Fibroblast of villous mesenchyme (primary cell): ENCODE measurements at places on chromosomes 7 and 10.

- no peak for DNase-seq
Observed at GRCh38 chr10:74743401-74743800, 83.0 kb upstream of the KAT6B start.

- DNase-seq, result no peak
Observed at GRCh38 chr7:24608504-24608903, 35.3 kb downstream of the PALS2 start.

GRCh38 chr10:101762736-101763135 is 13.2 kb downstream of the FGF8 start:
- DNase-seq, result no peak

- no peak for DNase-seq
Observed at GRCh38 chr7:45901566-45901965, 13.3 kb downstream of the IGFBP1 start.

DNA sequence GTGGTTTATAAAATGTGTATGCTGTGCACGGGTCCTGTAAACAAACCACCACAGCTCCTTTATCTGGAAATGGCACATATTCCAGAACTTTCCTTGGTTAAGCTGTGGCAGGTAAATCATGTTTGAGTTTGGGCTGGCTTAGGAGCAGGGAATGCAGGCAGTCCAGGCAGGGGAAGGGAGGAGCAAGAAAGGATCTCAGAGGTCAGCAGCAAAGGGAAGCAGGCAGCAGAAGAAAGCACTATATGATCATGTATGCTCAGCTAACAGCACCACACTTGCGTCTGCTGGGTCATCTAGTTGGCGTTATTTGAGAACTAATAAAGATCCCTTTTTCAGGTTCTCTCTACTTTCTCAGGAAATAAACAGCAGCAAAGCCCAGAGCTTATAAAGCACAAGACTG is 7.8 kb downstream of the ICA1 start:
- no peak for DNase-seq

DNA sequence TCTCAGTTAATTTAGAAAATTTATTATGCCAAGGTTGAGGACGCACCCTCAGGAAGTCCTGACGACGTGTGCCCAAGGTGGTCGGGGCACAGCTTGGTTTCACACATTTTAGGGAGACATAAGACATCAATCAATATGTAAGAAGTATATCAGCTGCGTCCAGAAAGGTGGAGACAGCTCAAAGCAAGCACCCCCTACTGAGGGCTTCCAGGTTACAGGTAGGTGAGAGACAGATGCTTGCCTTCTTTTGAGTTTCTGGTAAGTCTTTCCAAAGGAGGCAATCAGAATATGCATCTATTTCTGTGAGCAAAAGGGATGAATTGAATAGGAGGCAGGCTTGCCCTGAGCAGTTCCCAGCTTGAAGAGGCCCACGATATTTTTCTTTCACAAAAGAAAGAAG is 614.3 kb downstream of the XPNPEP1 start:
- no peak for DNase-seq

GRCh38 chr10:100357059-100357858 is 10.2 kb downstream of the SCD start:
- peak; percentile 46 for DNase-seq

DNA sequence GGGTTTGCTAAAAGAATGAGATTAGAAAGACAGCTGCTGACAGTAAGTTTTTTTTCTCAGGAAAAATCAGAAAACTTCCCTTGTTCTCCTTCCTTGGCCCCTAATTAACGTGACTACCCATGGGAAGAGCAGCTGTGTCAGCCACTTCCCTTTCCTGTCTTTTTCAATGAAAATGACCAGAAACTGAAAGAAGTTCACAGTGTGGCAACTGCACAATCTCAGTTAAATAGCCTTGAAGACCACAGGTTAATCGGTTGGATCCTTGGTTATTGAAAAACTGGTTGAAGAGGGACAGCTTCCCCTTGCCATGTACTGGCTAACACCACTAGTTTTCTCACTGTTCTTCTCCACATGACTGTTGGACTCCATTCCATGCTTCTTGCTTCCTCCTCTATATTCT is 148.8 kb upstream of the AGR3 start:
- DNase-seq, result no peak

DNA sequence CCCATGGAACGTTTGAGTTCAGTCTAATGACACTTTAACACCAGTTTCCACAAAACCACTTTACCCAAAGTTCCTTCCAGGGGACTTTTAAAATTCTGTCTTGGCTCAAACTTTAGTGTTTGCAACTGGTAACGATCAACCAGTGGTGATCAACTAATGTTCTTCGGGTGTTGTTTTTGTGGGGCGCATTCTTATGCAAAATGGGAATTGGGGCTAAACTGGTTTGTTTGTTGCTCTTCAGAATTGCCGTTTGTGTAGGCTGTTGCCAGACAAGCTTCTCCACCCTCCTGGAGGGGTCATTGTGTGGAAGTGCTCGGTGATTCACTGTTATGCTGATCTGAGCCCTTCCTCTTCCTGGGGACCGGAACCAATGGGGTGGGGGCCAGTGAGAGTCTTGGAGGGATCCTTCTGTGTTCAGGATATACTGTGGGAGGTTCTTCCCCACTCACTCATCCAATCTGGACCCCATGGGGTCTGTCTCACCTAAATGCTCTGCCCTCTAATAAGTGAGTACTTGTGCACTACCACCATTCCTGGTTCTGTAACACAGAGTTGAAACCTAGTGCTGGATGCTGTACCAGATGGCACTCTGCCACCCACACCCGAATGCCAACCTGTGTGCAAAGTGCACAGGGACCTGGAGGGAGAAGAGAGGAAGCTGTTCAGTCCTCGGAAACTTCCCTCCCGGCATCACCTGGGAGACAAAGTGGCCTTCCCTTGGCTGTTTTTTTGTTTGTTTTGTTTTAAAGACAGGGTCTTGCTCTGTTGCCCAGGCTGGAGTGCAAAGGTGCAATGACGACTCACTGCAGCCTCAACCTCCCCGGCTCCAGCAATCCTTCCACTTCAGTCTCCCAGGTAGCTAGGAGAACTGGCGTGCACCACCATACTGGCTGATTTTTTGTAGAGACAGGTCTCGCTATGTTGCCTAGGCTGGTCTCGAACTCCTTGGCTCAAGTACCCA is 2.1 kb downstream of the NFE2L3 start:
- no peak for DNase-seq

DNA sequence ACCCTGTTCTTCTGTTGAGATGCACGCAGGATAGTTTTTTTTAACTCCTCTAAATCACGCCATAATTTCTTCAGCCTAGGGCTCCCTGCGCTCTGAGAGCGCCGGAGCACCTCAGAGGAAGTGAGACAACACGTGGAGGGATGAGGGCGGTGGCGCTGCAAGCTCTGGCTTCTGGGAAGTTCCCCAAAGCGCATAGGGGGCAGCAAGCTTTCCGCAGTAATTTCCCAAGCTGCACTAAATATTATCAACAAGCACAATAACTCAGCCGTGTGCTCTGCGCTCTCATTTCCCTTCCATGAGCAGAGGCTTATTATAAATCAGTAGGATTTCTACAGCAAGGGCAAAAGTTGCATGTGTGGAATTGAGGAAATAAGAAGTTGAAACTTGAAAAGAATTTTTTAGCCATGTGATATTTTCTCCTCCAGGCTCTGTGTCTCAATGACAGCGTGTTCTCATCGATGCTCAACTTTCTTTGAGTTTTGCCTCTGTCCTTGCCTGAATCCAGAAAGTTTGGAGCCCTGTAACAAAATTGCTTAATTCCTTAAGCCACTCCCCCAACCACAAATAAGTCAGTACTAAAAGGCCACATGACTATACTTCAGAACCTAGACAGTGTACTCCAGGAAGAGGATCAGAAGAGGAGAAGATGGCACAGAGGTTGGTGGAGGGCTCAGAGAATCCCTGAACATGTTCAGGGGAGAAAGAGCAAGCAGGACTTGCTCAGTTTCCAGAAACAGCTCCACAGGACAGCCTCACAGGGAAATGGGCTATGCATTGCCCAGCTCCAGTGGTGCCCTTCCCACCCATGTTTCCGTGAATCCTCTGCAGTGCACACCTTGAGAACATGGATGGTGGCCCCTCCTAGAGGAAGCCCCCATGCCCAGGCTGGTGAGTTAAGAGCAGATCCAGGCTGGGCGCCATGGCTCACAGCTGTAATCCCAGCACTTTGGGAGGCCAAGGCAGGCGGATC is 221.5 kb upstream of the GHITM start:
- no peak for DNase-seq

DNA sequence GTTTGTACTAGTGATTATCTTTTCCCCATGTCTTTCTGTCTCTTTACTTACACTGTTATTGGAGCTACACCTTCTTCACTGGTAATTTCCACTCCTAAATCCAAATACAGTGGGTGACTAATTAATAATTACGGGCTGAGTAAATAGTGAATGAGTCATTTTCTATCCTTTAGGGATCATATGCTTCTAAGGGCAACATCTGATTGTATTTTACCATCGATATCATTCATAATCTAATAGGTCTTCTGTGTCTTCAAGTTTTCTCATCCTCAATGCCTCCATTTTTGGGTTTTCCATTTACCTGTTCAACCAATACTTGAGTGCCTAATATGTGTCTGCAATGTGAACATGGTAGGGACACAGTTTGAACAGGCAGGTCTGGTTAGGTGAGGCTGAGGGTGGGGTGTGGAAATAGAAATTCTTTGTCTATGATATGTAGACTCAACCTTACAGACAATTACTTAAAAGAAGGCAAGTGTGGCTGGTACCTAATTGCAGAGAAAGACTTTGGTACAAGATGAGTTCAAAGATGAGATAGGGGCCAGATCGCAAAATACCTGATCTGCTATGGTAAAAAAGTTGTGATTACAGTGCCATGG is 5.9 kb upstream of the DHX32 start:
- DNase-seq, result no peak

- DNase-seq, result no peak
Observed at GRCh38 chr7:7327423-7327822, 145.1 kb downstream of the C1GALT1 start.

- no peak for DNase-seq
Observed at GRCh38 chr7:133398506-133398905, 145.6 kb downstream of the EXOC4 start.

GRCh38 chr7:2037808-2038522 is 194.8 kb downstream of the MAD1L1 start:
- peak; percentile 87 for DNase-seq

DNA sequence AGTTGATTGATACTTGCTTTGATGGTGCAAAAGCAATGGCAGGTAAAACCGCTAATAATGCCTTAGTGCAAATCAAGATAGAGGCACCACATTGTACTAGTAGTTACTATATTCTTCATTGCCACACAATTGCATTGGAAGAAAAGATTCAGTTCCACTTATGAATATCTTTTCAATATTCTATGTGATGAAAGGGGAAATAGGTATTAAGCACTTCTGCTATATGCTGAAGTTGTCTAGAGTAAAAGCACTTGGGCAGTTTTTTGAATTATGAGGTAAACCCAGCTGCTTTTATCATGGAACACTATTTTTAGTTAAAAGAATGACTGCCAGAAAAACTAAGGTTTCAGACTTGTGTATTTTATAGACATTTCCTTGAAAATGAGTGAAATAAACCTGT is 15.5 kb downstream of the ENTPD7 start:
- DNase-seq, result no peak

DNA sequence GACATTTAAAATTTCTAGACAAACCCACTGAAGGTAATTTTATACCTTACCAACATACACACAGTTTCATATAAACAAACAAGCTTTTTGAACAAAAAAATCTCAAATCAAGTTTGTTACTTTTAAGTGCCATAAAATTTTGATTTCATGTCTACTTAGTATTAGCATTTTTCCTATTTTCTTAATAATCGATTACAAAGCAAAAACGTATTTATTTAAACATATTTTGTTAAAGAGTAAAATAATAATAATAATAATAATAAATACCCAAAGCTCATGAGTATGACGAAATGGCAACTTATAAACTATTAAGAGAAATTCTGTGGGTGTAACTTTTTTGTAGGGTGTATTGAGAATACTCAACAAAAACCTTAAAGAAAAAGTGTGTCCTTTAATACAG is 177.6 kb downstream of the GALNT11 start:
- DNase-seq, result no peak

DNA sequence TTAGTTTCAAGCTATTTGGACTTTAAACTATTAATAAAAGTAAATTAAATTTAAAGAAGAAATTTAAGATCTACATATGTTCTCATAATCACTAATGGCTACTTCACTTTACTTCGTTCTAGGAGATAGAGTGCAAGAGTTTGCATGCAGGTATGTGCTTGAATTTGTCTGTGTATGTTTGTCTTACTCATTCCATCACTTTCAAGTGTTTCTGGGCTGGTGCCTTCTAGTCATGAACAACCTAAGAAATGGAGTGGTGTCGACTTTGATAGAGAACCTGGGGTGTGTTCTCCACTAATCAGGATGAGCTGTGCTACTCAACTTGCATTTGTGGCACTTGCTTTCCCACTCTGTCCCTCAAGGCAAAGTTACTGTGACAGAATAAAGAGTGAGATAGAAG is 169.9 kb downstream of the KCND2 start:
- no peak for DNase-seq

- DNase-seq, result no peak
Observed at GRCh38 chr7:108270385-108271015, 140.3 kb upstream of the LAMB4 start.

DNA sequence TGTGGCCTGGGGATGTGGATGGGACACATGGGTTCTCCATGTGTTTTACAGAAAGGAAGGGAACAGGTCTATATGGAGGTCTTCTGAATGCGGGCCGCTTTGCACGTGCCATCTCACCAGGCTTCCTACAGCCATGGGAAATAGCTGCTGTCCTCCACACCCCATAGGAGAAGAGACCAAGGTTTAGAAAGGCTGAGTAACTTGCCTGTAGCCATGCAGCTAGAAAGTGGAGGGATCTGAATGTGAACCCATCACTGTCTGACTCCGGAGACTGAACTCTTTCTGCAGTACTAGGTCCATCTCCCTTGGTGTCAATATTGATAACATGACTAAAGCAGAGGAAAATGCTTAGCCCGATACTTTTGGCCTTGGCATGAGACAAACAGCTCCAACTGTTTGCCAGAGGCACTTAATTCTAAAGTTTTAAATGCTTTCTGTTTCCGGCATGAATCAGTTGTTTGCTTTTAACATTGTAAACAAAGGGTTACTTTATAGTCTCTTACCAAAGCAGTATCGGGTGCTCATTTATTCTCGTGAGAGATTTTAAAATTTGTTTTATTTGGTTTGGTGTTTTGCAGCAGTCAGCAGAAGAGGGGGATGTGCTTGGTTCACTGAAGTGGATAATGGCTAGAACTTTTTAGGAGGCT is 64.8 kb upstream of the LOXL4 start:
- peak; percentile 77 for DNase-seq

DNA sequence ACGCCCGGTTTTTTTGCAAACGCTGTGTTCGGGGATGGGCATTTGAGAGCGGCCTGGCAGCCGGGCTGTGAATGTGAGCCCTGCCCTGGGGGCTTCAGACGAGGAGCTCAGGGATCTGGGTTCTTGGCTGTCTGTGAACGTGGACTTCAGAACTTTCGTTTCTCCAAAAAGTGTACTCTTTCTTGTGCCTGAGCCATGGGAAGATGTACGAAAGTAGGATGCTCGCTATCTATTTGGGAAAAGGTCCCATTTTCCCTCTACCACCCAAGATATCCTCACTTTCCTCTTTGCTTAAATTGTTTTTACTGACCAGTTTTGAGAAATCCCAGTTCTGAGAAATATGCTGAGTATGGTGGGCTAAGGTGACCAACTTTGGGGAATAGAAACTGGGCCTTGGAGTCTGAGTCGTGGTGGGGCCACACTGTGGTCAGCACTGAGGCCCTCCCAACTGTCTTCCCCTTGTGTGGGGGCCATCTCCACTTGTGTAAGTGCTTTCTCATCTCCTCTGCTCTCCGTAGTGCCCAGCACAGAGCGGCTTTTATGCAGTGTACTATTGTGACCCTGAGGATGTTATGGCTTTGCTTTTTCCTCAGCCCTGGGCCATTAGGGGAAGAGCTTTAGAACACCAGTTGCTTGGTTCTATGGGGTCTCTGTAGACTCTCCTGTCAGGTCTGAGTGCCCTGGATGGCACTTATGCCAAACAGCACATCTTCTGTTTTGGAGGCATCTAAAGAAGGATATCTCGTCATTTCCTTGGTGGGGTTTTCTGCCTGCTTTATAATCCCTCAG is 918 bp downstream of the DBNL start:
- DNase-seq, result no peak
